ENCODE measurements at places on chromosomes 1 and 21. TPM values are rescaled to one million over a fixed set of nuclear protein-coding genes. Genes with fewer than 3 reads are reported as not detected.

The ATP1A4 gene
- not detected for total RNA-seq

The HMGCL gene
- total RNA-seq, result 32.9 TPM

The ANGPTL1 gene
- total RNA-seq, result not detected

The NUDT17 gene
- total RNA-seq, result 4.2 TPM

DNA sequence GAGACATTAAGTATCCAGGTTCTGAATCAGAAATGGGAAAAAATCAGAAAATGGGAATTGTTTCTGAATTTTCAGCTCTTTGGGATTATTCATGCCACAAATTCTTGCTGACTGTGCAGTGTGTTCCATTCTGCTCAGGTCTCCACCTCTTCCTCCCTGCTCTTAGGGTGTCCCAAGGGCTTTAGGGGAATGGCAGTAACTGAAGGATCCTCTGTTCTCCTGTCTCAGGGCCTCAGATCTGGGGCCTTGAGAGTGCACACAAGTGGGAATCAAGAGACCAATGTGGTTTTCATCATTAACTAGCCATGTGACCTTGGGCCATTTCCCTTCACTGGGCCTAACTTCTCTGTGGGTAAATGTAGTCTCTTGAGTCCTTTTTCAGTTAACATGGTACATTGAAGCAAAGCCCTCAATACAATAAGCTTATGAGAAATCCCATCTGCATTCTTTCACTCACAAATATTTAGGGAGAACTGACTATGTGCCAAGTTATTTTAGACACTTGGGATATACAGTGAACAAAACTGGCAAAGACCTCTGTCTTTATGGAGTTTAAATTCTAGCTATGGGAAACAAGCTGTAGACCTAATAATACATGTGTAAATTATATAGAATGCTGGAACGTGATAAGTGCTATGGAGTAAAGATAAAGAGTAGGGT, 75.7 kb upstream of the SPATA6 start:
- no peaks in the 10 kb centered on the region for H3K4me1 ChIP-seq
- no peaks in the 10 kb centered on the region for H3K36me3 ChIP-seq

DNA sequence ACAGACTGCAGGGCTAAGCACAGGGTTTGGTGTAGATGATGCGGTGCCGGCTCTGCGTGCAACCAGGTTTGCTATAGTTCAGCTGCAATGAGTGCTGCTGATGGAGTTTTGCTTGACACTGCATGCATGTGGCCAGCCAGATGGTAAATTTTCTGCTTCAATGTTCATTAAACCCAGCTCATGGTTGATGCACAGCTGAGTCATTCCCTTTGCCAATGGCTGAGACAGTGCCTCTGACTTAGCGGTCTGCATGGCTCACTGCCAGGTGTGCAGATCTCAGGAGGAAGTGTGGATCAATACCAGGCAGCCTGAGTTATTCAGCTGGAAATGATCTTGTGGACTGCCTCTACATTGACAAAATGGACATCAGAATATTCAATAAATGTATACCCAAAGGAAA, 172.7 kb upstream of the ZP4 start:
- H3K4me3 ChIP-seq, result no peak overlapping the region
- H3K36me3 ChIP-seq, result no peaks in the 10 kb centered on the region
- no peak for DNase-seq
- no peaks in the 10 kb centered on the region for H3K4me1 ChIP-seq

GRCh38 chr1:56033321-56034037, 545.9 kb downstream of the PLPP3 start:
- H3K4me1 ChIP-seq, result no peaks in the 10 kb centered on the region
- no peaks in the 10 kb centered on the region for H3K36me3 ChIP-seq
- DNase-seq, result no peak
- no peak overlapping the region for H3K27ac ChIP-seq
- no peaks in the 10 kb centered on the region for H3K27me3 ChIP-seq

DNA sequence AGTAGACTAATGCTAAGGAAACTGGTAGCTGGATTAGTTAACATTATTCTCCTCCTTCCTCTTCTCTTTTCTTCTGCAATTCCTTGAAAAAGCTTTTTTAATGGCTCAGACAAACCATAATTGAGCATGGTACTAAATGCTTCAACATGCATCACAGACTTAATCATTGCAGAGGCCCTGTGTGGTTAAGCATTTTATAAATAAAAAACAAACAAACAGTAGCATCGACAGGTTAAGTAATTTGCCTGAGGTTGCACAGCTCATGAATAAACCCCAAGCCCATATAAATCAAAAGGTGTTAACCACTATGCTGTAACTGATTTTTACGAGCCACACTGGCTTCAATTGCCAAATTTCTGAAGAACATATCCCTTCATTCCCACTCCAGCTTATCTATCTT, 462.1 kb downstream of the LMO4 start:
- no peaks in the 10 kb centered on the region for H3K4me1 ChIP-seq
- DNase-seq, result no peak
- H3K36me3 ChIP-seq, result no peaks in the 10 kb centered on the region
- no peaks in the 10 kb centered on the region for H3K27me3 ChIP-seq
- no peak overlapping the region for H3K4me3 ChIP-seq
- H3K27ac ChIP-seq, result no peak overlapping the region

GRCh38 chr1:9764550-9764949, 59.2 kb downstream of the CLSTN1 start:
- H3K4me3 ChIP-seq, result no peak overlapping the region
- H3K27me3 ChIP-seq, result no peaks in the 10 kb centered on the region
- no peaks in the 10 kb centered on the region for H3K36me3 ChIP-seq

DNA sequence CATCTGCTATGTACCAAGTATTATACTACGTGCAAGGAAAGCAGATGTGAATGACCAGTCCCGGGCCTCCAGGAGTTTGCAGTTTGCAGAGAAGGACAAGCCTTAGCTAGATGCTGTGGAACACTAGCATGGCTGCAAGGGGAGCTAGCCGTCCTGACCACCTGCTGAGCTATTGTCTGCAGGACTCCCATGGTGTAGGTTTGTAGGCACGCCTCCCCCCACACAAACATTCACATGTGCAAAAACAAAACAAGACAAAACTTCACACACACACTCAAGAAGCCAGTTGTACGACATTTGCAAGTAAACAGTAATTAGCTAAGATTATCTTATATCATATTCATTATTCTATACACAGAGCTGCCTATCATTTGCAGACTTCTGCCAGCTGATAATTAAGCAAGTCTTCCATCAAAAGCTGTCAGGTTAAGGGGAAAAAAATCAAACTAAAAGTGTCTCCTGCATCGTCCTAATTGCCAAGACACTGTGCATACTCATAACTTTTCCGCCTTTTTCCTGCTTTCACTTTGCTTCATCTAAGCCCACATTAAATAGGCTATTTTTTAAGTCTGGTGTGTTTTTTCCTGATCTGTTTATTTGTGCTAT, 10.7 kb upstream of the HNRNPU start:
- H3K4me3 ChIP-seq, result no peak overlapping the region
- no peaks in the 10 kb centered on the region for H3K27me3 ChIP-seq
- no peaks in the 10 kb centered on the region for H3K4me1 ChIP-seq
- H3K36me3 ChIP-seq, result no peaks in the 10 kb centered on the region

DNA sequence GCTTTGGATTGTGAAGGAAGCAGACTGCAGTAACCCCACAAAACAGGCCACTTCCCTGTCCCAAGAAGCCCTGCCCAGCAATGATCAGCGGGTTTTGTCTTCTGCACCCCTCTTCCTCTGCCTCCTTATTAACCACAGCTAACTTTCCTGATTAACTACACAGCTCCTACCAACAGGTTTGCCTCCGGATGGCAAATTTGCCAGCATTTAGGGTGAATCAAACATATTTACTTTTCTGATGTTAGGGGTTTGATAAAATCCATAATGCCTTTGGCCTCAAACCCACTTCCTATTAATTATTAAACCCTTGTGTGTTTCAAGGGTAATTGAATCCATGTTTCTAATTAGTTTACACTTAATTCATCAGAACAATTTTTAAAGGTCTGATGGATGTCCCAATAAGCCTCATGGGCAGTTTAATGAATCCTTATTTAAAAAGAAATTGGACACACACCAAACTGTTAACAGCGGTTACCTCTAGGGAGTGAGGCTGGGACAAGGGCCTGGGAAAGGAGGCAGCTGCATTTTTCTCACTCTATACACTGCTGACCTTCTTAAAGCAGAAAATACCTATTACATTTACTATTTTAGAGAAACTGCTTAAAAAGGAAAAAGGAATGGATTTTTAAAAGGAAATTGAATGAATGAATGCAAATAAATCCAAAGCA, 91.9 kb downstream of the CSMD2 start:
- H3K27me3 ChIP-seq, result peaks cover 2% of the 10 kb centered on the region
- no peaks in the 10 kb centered on the region for H3K36me3 ChIP-seq
- H3K4me1 ChIP-seq, result no peaks in the 10 kb centered on the region
- DNase-seq, result no peak
- no peak overlapping the region for H3K4me3 ChIP-seq
- no peak overlapping the region for H3K27ac ChIP-seq

GRCh38 chr1:7224644-7225043, 439.4 kb downstream of the CAMTA1 start:
- DNase-seq, result no peak
- no peaks in the 10 kb centered on the region for H3K4me1 ChIP-seq
- H3K27ac ChIP-seq, result no peak overlapping the region
- H3K4me3 ChIP-seq, result no peak overlapping the region
- peaks cover 35% of the 10 kb centered on the region for H3K27me3 ChIP-seq
- no peaks in the 10 kb centered on the region for H3K36me3 ChIP-seq

DNA sequence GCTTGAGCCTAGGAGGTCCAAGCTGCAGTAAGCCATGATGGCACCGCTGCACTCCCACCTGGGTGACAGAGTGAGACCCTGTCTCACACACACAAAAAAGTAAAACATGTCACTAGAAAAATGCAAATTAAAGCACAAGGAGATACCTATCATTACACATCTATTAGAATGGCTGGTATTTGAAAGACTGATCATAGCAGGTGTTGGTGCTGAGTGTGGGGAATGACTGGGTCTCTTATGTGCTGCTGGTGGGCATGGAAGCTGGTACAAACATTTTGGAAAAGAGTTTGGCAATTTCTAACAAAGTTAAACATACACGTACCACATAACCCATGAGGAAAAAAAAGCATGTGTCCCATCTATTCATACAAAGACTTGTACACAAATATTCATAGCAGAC, 142.1 kb upstream of the ZBTB40 start:
- peaks cover 30% of the 10 kb centered on the region for H3K27me3 ChIP-seq
- no peaks in the 10 kb centered on the region for H3K4me1 ChIP-seq
- no peak for DNase-seq
- no peak overlapping the region for H3K4me3 ChIP-seq
- no peak overlapping the region for H3K27ac ChIP-seq

- no peak overlapping the region for H3K4me3 ChIP-seq
- DNase-seq, result no peak
- no peaks in the 10 kb centered on the region for H3K36me3 ChIP-seq
- H3K27ac ChIP-seq, result no peak overlapping the region
- no peaks in the 10 kb centered on the region for H3K4me1 ChIP-seq
These were observed 151.7 kb downstream of the NR5A2 start for GRCh38 chr1:200179126-200179780.

DNA sequence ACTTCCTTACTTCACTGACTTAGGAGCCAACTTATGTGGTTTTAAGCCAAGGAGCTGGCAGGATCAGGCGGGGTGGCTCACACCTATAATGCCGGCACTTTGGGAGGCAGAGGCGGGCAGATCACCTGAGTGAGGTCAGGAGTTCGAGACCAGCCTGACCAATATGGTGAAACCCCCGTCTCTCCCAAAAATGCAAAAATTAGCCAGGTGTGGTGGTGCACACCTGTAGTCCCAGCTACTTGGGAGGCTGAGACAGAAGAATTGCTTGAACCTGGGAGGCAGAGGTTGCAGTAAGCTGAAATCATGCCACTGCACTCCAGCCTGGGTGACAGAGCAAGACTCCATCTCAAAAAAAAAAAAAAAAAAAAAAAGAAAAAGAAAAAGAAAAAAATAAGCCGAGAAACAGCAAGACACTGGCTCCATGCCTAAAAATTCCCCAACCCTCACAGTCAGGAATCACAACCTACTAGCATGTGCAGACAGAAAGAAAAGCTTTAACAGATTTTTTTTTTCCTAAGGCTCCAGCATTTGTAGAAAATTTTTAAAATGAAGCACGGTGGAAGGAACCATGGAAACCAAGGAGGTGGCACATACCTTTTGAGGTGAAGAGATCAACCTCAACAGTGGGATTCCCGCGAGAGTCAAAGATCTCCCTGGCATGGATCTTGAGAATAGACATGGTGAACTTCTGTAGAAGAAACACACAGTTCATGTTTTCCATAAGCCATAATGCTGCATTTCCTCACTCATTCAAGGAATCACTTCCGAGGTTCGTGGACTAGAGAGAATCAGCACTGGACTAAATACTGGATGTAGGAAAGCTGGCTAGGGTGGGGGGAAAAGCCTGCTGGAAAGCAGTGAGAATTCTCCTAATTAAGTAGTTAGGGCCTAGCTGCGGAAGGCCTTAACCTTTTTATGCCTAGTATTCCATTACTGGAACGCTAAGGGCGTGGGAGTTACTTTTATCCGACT, 4.0 kb downstream of the ENO1 start:
- peak overlapping the region; percentile 56 for H3K27ac ChIP-seq
- DNase-seq, result no peak
- H3K27me3 ChIP-seq, result no peaks in the 10 kb centered on the region
- H3K4me1 ChIP-seq, result peaks cover 67% of the 10 kb centered on the region

DNA sequence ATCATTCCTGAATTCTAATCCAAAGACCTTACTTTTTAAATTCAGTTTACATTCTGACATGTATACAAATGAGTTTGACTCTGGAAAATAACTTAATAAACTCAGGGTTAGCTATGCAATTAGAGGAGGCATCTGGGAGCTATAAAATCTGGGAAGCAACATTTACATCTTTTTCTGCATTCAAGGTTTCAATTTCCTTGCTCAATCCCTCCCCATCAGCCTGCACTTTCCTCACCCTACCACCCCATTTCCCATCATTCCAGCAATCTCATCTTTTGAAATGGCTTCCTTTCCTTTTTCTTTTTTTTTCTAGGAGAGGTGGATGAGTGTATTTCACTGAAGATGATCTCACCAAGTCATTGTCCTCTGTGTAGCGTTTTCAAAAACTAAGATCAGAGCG, 65.3 kb upstream of the BEND5 start:
- no peak overlapping the region for H3K27ac ChIP-seq
- DNase-seq, result no peak
- no peaks in the 10 kb centered on the region for H3K27me3 ChIP-seq
- no peak overlapping the region for H3K4me3 ChIP-seq
- H3K4me1 ChIP-seq, result no peaks in the 10 kb centered on the region

DNA sequence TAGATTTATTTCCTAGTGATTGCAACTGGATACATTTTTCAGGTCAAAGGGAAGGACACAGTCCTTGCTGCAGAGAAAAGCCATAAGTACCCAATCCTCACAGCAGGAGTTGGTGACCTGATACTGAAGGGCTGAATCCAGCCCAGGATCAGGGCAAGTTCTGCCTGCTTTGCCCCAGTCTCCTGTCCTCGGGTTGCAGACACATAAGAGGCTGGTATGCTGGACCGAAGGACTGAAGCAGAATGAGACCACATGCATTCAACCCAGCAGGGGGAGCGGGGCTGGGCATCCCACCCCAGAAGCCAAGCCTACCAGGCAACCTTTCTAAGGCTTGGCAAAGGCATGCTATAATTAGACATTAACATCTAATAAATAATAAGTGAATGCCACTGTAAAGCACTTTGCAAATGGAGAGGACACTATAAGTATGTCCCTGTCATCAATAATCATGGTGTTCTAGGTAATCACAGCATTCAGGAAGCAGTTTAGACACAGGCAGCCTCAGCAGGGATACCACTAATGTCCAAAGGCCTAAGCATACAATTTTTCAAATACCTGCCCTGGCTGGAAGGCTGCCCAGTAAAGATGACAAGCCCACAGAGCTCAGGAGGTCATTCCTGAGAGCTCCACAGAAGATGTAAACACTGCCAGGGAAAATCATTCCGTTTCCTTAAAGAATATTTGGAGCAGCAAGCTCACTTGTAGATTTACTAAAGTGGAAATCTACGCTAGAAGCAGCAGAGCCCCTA, 47.6 kb downstream of the KRTAP19-8 start:
- no peak for DNase-seq
- no peaks in the 10 kb centered on the region for H3K4me1 ChIP-seq
- H3K4me3 ChIP-seq, result no peak overlapping the region
- H3K27ac ChIP-seq, result no peak overlapping the region
